B cell (primary cell): ENCODE measurements at places on chromosomes 4 and X. TPM values are rescaled to one million over a fixed set of nuclear protein-coding genes. Genes with fewer than 3 reads are reported as not detected.

- no peak for DNase-seq
Measured at GRCh38 chr4:52600275-52600674, 58.8 kb downstream of the USP46 start.

DNA sequence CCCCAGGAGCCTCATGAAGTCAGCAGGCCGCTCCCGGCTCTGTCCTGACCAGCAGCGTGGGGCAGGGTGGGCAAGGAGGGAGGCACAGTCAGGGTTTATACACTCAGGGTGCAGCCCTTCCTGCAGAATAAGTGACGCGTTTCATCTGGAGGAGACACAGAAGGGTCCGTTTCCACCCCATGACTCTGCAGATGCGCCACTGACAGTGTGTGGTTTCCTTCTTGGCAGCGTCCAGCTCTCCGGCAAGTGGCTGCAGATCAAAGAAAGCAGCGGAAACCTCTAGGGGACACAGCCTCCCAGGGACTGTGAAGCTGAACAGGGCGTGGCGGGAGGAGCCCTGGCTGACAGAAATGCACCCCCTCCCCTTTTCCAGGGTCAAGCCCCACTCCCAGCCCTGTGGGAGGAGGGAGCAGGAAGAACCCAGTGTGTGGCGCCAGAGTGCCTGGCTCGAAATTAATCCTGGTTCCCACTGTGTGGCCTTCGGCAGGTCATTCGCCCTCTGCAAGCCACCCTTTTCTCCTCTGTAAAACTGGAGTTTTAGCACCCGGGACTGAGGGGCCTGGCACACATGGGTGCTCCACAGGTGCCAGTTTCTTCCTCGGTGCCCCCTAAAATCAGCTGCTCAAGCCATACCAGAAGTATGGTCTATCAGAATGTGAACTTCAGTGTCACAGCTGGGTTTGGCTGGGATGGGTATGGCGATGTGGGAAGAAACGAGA lies 17.3 kb upstream of the TBC1D14 start:
- DNase-seq = no peak

- no peak for DNase-seq
Measured at GRCh38 chr4:110367156-110367555, 108.8 kb upstream of the ENPEP start.

DNA sequence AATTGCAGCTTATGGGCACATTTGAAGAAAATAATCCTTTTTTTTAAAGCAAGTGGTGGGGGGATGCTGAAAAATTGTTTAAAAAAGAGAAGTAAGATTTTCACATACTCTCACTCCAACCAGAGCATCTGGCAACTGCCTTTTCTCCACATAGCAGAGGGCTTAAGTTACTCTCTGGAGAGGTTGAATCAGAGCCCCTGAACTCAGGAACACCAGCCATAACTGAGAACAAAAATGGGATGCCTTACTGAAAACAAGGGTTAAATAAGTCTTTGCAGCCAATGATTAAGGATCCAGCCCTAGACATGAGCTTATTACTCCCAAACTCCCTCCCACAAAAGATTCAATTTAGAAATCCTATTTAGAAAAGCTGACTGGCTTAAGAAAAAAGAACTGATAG lies 27.5 kb downstream of the CASK start:
- no peak for DNase-seq

DNA sequence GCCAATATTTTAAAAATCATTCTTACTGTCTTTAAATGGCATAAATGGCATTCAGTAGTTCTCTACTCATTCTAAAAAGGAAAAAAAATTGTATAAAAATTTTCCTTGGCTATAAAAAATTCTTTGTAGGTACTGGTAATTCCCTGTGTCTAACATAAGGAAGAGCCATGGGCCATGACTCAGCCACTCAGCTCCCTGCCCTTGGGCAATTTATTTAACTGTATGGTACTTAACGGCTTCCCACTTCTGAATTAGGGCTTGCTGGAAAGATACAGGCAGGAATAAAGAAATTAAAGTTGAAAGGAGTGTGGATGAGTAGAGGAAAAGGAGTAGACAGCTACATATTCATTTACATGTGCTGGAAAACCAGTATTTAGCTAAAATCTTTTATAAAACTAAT lies 30.6 kb downstream of the ABHD18 start:
- DNase-seq = no peak

DNA sequence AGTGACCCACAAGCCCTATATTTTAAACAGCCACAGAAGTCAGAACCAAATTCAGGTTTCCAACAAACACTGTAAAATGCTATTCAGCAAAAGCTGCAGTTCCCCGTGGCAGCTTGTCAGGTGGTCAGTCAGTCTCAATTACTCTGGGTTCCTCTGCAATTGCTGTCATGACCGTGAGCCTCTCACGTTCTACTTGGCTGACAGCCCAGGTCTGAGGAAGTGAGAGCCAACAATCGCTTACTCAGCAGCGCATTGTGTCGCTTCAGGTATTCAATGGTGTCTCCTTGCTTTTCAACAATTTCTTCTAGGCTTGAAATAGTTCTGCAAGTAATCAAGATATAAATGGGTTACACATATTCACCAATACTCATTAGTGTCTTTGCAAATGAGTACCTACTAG lies 25.8 kb downstream of the TRIM75 start:
- no peak for DNase-seq

- DNase-seq = no peak
Measured at GRCh38 chr4:173088144-173088543, 80.5 kb upstream of the GALNT7 start.

- no peak for DNase-seq
Measured at GRCh38 chr4:181308476-181309312, 934.5 kb upstream of the TENM3 start.

- no peak for DNase-seq
Measured at GRCh38 chr4:5212255-5213013, 161.2 kb downstream of the STK32B start.

DNA sequence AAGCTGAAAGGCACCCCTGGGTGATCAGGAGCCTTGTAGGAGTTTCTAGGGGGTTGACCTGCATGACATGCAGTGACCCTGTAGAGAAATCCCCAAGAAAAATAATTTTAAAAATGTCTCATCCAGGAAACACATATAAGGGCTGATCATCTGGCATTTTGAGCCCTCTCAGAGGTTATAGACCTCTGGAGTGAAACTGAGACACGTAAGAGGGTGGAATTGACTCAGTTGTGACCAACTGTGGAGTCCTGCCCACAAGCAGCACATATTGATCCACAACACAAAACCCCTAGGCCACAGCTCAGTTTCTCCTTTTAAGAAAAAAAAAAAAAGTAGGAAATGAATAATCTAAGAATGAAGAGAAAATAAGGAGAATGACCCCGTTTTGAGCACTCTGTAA lies 32.5 kb upstream of the MTMR8 start:
- DNase-seq = no peak

GRCh38 chr4:100736641-100737451 lies 219.0 kb upstream of the EMCN start:
- no peak for DNase-seq

- no peak for DNase-seq
Measured at GRCh38 chr4:17030543-17030942, 132.1 kb upstream of the LDB2 start.

- no peak for DNase-seq
Measured at GRCh38 chr4:12122316-12122715, 693.6 kb upstream of the HS3ST1 start.

- no peak for DNase-seq
Measured at GRCh38 chr4:968221-968620, 5.1 kb downstream of the DGKQ start.

GRCh38 chr4:183255487-183255886 lies 64.6 kb downstream of the CLDN22 start:
- no peak for DNase-seq

GRCh38 chrX:134659761-134660160 lies 1.5 kb upstream of the PLAC1 start:
- DNase-seq = no peak

GRCh38 chr4:8735236-8736089 lies 136.2 kb downstream of the HMX1 start:
- DNase-seq = no peak

- DNase-seq = no peak
Measured at GRCh38 chr4:61531188-61531587, 331.1 kb downstream of the ADGRL3 start.

- DNase-seq = no peak
Measured at GRCh38 chr4:58749206-58749605, 1639.0 kb upstream of the IGFBP7 start.

GRCh38 chr4:111475666-111476065 lies 669.6 kb upstream of the FAM241A start:
- no peak for DNase-seq

- no peak for DNase-seq
Measured at GRCh38 chr4:12411072-12411471, 982.4 kb upstream of the HS3ST1 start.

DNA sequence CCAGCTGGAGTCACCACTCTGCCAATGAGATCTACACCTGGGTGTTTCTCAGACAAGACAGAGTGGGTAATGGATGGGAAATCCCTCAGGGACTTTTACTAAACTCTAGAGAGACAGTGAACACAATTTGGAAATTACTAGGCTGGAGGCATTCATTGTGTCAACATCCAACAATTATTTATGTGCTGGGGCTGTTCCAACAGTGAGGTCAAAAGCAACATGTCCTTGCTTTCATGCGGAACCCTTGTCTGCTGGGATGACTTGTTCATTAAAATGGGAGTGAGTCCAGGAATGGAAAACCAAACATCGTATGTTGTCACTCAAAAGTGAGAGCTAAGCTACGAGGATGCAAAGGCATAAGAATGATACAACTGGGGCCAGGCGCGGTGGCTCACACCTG lies 54.0 kb downstream of the DRD5 start:
- DNase-seq = no peak

DNA sequence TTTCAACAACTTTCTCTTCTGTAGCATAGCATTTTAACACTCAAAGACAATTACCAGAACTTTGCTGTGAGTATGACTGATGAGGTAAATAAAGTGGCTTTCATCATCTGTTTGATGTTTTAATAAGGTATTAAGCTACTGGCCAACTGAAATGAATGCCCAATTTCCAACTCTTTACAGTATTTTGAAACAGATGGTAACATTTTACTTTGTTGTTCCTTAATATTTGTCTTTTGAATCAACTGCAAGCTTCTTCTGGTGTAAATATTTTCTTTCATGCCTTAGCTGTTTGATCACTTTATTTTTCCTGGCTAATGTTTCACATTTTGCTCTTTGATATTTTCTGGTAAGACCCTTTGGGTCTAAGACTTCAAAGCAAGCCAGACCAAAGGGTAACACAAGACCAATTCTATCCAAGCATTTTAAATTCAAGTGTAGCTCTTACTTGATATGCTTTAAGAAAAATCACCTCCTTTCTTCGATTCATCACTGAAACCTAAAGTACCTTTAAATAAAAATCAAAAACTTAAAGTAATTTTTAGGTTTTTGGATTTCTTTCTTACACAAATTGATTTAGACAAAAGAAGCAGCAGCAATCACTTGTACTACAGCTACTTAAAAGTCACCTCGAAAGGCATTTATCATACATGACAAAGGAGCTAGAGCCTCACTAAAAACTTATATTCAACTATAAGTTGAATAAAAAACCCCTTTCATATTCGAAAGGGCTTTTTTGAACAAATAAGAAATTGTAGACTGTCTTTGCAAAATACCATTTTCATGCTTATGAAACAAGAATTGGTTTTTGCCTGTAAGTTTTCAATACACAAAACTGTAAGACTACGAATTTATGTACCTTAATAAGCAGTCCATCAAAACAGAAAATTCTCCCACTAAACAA lies 57.6 kb downstream of the TBCK start:
- DNase-seq = no peak

- DNase-seq = no peak
Measured at GRCh38 chr4:89365375-89365774, 57.8 kb upstream of the GPRIN3 start.

The SPOCK3 gene
- not detected in 2 replicates for total RNA-seq

The COL25A1 gene
- not detected in 2 replicates for total RNA-seq

The LDOC1 gene
- 8.8 and 11.5 TPM in 2 replicates for total RNA-seq

The KLF8 gene
- total RNA-seq = 42.7 and 43.1 TPM in 2 replicates

The CENPVL2 gene
- not detected in 2 replicates for total RNA-seq

The ADH7 gene
- not detected in 2 replicates for total RNA-seq

The KLHL4 gene
- total RNA-seq = not detected in 2 replicates

The YY2 gene
- 2.6 and 3.0 TPM in 2 replicates for total RNA-seq

The TMPRSS11D gene
- total RNA-seq = not detected in 2 replicates

The APLN gene
- not detected in 2 replicates for total RNA-seq

The GPAT3 gene
- total RNA-seq = 0.89 and 1.0 TPM in 2 replicates

The ENAM gene
- total RNA-seq = not detected in 2 replicates
